ENCODE measurements at places on chromosomes 6 and 20. TPM values are rescaled to one million over a fixed set of nuclear protein-coding genes. Genes with fewer than 3 reads are reported as not detected.

PROCR gene
- 266 TPM for total RNA-seq

GABRR2 gene
- total RNA-seq: 0.50 TPM

IMPG1 gene
- not detected for total RNA-seq

DSTN gene
- 228 TPM for total RNA-seq

RUNX2 gene
- 2.4 TPM for total RNA-seq

VNN1 gene
- 7.6 TPM for total RNA-seq

TRAPPC3L gene
- total RNA-seq: not detected

SPATS1 gene
- total RNA-seq: not detected

HS3ST5 gene
- total RNA-seq: not detected

GRCh38 chr6:17907406-17908229 lies 79.8 kb downstream of the KIF13A start:
- DNase-seq: peak; percentile 79

- DNase-seq: no peak
These were observed 149.3 kb downstream of the LRRC1 start for GRCh38 chr6:53944091-53944490.

DNA sequence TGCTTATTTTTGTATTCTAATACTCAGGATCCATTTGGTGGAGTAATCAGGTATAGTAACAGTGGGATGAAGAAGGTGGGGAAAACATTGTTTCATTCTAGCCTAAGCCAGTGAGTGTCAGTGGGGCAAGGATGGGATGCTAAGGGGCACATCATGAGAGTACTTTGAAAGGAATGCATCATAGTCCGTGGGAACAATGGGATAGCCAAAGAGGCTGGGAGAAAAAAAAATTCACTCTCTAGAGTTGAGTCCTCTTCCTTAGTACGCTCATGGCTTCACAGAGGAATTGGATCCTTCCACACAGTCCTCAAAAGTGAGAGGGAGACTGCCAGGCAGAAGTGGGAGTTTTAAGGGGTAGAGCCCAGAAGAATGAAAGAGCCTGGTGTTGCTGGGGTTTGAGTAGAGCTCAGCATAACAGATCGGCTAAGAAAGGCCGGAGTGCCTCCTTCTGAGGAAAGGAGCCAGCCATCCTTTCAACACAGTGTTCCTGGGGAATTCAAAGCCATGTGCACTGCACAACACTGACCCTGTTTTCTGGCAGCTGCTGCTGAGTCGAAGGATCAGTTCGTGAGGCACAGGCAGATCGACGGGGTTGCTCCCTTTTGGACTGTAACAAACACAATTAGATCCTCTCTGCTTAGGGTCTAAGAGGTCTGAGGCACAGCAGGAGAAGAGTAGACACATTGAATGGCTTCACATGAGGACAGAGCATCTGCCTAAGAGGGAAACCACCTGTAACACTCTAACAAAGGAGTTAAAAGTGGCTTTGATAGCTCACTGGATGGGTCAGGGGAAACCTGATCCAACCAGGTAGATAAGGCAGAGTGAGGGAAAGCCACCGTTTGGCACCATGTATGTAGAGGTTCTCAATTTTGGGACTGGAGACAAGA lies 61.2 kb downstream of the ELOVL5 start:
- no peak for DNase-seq

- no peak for DNase-seq
These were observed 470.4 kb downstream of the TFAP2B start for GRCh38 chr6:51289041-51289440.

DNA sequence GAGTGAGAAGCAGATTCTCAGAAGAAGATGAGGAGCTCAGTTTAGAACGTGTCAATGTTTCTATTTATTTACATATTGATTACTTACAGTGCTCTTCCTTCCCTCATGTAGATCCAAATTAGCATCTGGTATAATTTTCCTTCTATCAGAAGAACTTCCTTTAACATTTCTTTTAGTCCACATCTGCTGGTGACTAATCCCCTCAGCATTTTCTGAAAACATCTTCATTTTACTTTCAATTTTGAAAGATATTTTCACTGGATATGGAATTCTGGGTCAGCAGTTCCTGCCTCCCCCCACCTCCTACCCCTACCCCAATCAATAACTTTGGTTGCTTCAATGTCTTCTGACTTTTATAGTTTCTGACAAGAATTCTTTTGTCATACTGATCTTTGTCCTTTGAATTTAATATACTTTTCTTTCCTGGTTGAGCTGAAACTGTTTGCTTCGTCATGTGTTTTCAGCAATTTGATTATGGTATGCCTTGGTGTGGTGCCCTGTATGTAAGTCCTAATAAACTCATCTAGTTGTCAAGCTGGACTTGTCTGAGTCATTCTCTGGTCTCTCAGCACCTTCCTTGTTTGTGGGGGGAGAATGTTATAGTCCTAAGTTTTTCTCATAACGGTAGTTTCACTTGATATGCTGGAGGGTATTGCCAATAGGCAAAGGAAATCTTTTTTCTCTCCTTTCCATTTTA lies 57.0 kb downstream of the SMPDL3A start:
- DNase-seq: no peak

- DNase-seq: no peak
These were observed 3.2 kb downstream of the CNKSR3 start for GRCh38 chr6:154506991-154507898.

DNA sequence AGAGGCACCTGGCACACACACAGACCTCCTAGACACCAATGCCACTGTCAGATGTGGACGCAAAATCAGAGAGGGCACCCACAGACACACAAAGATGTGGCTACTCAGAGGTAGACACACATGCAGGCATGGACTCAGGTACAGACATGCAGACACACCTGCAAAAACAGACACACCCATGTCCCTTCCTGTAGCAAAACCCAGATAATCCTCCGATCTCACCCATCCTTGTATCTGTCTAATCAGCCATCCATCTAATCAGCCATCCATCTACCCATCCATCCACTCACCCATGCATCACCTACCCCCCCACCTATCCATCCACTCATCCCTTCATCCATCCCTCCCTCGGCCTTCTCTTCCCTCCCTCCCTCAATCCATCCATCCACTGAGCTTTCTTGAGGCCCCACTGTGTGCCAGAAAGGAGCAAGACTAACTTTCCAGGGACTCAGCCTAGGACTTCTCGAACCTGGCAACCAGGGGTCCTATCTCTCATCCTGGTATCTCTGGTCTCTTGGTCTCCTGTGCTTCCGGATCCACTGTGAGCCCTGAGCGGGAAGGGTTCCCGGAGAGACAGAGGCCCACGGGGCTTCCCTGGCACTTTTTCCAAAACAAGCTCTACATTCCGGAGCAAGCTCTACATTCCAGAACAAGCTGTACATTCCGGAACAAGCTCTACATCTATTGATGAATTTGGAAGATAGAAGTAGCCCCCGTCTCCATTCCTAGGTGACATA lies 1.1 kb upstream of the TGM2 start:
- DNase-seq: no peak

- no peak for DNase-seq
These were observed 13.9 kb downstream of the DEF6 start for GRCh38 chr6:35311390-35312075.

GRCh38 chr20:61733891-61734732 lies 331.6 kb downstream of the TAF4 start:
- DNase-seq: no peak

DNA sequence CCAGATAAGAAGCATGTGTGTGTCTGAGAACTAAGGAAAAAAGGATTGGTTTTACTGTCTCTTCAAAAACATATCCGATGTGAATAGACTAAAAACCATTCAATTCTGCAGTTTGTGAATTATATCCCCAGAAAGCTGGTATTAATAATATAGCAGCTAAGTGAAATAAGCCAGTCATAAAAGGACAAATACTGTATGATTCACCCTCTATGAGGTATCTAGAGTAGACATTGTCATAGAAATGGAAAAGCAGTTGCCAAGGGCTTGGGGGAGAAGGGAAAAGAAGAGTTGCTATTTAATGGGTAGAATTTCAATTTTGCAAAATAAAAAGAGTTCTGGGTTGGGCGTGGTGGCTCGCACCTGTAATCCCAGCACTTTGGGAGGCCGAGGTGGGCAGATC lies 137.5 kb downstream of the ATXN1 start:
- DNase-seq: no peak

- no peak for DNase-seq
These were observed 25.7 kb downstream of the DTD1 start for GRCh38 chr20:18613553-18613952.

DNA sequence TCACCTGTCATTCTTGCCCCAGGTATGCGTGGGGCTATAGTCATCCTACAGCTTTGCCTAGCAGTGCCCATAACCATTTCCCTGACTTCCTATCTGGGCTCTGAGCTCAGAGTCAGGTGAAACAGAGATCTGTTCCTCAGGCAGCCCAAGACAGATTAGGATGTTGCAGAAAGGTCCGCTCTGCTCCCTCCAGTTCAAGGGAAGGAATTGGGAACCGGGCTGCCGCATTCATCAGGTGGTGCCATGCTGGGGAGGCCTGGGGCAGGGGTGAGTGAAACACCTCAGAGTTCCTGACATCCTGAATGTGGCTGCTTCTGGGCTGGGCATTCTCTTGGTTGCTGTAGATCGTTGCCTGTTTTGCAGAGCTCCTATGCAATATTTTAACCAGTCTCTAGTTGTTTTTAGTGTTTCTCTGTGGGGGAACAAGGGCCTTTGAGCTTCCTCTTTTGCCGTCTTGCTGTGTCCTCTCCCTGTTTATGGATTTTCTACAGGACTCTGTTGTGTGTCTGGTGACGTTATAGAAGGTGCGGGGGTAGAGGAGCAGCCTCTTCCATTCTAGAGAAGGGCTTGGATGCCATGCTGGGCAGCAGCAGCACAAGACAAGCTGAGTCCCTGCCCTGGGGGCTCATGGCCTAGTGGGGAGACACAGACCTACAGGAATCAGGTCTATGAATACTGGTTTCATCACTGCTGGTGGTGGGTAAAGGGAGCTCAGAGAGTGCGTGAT lies 9.2 kb downstream of the ENTPD6 start:
- DNase-seq: no peak

DNA sequence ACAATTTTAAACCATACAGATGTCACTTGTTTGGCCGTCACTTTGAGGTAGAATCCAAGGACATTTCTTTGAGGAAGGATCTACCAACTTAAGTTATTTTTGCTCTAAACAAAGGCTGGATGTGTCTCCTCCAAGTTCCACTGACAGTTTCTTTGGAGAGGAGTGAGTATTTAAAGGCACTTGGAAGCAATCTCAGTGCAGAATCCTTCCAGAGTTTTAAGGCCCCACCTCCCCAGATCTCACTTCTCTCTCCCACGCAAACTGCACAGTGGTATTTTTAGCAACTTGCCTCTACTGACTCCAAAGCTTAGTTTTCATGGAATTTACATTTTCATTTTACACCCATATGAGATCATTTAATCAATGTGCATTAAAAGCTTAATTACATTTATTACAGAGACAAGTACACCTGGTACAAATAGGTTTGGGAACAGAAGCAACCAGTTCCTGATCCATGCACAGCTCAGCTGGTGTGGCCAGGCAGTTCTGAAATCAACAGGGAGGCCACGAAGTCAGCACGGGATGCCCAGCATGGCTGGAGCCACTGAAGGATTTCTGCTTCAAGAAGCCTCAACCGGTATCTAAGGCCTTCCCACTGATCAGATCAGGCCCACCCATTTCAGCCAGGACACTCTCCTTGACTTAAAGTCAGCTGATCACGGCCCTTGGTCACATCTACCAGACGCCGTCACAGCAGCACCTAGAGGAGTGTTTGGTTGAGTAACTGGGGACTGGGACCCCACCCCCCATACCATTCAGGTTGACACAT lies 109.8 kb downstream of the SYCP2 start:
- DNase-seq: no peak

DNA sequence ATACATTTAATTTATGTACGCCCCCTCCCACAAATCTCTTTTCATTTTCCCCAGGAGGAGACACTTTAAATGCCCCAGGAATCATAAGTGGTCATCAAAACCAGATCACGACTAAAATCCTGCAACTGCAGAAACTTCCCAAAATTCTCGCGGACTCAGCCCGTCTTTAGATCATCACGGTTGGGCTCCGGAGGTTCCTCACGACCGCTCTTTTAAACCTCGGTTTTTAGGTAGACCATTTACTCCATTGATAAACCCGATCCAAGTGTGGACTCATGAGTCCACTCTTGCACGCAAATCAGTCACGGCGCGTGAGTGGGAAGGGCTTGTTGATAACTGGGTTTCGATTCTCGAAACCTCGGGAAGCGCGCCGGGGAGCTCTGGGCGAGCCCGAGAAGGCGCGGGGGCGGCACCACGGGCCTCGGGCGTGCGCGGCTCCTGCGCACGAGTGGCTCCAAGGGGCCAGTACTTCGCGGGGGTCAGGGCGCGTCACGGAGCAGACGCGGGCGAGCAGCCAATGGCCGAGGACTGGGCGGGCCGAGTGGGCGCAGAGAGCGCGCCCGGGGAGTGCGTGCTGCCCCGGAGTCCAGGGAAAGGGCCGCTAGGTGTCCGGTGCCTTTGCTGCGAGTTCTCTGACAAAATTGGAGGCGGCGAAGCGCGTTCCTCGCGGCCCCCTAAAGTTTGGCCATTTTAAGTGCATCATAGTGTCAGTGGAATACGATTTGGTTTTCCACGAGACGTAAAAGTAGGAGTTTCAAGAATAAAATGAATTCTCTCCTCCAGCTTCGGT lies 635 bp upstream of the TENT5A start:
- DNase-seq: peak; percentile 79

DNA sequence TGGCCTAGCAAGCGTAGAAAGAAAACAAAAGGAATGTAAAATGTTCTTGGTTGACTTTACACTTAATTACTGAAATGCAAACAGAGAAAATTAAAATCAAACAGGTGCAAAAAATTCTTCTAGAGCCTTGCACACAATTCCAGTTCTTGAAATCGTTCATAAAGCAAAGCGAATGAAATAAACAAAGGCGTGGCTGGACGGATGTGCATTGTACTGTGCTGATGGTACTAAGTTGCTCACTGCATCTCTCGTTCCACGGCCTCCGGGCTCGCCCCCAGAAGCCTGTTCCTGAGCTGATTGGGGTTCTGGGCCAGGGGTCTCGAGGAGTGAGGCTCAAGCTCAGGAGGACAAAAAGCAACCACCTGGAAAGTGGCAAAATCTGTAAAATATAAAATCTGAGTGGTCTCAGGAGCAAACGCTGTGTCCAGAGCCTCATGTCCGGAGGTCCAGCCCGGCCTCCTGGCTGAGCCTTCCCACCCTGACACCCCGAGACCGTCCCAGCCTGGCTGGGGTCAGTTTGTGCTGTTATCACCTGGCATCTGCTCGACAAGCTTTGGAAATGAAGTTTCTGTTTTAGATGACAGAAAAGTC lies 71.3 kb downstream of the TTLL2 start:
- DNase-seq: no peak

DNA sequence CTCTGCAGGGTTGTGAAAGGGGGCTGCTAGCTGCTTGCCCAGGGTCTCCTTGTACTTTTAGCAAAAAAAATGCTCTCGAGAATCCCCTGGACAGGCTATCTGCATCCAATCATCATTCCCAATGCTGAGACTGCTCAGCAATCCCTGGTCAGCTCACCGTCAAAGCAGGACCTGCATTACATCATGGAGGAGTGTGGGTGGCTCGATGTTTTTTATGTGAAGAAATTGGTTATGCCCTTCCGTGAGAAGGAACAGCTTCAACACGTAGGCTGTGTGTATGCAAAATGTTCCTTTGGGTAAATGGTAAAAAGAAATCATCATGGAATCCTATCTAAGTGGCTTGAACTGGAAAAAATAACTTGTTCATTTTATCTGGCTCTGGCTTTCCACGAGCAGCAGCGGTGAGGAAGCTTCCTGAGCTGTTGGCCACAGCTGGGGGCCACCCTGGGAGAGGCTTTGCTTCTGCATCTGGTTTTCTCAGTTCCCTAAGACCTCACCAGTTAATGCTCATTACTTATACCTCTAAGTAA lies 111.4 kb downstream of the FYN start:
- DNase-seq: no peak

GRCh38 chr6:140732155-140732554 lies 1357.7 kb upstream of the CITED2 start:
- no peak for DNase-seq

Measured in omental fat pad (tissue), 4 donors.